Stimulated activated CD8-positive, alpha-beta memory T cell treated with anti-CD3 and anti-CD28 coated beads, Interleukin-12 subunit alpha, Interleukin-12 subunit beta, amount 100 ng/mL, for 1 hour (primary cell): ENCODE measurements at places on chromosomes 7 and 10.

DNA sequence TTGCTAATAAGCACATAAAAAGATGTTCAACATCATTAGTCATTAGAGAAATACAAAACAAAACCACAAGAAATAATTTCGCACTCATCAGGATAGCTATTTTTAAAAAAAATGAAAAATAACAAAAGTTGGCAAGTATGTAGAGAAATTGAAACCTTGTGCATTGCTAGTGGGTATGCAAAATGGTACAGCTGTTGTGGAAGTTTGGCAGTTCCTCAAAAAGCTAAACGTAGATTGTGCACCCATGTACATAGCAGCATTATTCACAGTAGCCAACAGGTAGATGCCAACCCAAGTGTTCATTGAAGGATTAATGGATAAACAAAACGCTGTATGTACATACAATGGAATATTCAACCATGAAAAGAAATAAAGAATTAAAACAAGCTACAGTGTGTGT, 35.3 kb upstream of the STARD3NL start:
- no peak for DNase-seq

DNA sequence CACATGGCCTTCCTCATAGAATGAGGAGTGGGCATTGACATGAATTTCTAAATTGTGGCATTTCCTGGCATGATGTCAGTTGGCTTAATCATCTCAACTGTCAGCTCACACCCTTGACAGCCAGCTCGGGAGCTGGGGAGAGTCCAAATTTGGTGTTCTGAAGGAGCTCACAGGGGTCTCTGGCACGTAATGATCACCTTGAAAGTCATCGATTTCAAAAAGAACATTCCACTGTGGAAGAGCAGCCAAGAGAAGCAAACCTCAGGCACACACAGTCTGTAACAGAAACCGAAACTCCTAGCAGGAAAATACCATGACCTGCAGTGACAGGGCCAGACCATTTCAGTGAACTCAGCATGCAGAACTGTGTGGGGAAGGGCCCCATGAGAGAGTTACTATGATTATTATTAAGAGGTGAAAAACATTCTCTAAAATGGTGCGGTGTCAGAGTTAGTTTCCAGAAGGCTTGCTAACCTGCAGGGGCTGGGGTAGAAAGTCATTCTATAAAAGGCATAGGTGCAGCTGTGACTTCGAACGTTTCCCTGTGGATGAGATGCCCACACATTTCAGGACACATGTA, 26.4 kb upstream of the KLF6 start:
- no peak for DNase-seq

DNA sequence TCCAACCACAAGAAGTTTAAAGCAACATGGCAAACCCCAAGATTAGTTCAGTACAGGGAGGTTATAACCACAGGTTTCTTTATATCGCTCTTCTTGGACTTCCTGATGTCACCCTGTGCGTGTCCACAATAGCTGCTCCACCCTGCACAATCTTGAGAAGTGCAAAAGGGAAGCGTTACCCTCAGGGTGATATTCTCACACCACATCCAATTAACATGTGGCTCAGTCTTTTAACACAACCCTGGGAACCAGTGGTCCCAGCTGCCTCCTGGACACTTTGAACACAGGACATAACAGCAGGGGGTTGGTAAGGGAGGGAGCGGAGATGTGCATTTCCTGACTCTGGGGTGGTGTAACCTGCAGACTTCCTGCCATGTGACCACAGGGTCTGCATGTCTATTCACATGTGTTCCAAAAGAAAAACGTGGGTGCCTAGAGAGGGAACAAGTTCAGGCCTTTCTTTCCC, 64.6 kb downstream of the GSAP start:
- peak; percentile 39 for DNase-seq

GRCh38 chr10:96665306-96665705, 55.0 kb downstream of the PIK3AP1 start:
- DNase-seq, result no peak

DNA sequence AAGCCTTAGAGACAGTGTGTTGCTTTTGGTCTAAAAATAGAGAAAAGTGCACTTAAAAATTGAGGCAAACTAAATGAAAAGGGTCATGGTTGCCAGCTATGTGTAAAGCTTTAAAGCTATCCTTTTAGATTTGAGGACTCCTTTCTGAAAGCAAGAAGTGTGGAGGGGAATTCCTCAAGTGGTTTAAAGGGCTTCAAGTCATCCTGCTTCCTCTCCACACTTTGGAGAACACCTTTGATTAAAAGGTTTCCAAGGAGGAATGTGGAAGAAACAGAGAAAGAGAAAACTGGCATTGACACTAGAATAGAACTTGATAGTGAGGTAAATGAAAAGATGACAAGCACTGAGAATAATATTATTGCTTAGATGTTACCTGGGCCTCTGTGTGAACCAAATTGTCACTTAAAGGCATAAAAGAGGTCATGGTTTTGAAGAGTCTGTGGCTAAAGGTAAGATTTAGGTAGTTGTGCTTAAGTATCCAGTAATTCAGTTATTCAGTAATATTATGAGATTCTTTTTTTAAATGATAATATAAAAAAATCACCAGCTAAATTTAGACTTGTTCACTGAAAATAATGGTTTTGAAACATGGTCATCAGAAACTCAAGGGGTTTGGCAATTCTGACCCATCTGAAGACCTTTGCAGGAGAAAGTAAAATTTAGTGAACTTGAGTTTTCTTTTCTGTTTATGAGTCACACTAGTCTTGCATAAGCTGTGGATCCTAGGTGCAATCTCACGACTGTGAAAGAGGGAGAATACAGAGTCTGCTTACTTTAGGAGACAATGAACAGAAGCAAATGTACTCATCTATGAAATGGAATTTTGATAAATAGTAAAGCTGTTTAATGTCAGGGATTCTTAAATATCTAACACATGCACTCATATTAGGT, 466.0 kb downstream of the KIF20B start:
- no peak for DNase-seq

DNA sequence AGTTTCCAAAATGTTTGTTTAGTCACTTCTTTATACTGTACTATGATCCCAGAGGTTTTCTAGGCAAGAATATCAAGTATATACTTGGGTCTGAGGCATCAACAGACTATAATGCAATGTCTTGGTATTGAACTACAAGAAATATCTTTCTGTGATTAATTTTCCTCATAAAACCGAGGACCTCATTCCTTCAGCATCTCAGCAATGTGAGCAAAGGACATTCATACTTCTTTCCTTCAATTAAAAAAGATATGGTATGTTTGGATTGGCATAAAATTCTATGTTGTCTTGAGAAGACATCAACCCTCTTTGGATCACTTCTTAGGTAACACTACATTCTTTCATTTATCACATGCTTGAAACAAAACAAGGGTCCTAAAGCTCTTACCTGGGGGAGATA, 524.5 kb downstream of the PHTF2 start:
- no peak for DNase-seq

DNA sequence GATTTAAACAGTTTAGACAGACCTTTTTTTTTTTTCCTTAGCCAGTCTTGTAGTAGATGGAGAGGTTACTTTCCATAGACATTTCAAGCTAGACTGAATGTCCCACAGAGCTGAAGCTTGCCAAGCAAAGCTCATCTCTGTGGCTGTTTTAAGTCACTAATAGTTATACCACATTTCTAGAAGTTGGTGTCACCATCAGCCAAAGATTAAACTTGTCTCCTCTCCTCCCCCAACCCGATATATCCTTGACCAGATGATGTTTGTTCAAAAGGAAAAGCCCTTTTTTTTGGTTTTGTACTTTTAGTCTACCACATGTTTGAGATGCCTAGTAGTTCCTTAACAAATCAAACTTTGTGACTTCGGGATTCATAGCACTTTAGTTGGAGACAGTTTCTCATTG, 66.1 kb downstream of the ADD3 start:
- no peak for DNase-seq

DNA sequence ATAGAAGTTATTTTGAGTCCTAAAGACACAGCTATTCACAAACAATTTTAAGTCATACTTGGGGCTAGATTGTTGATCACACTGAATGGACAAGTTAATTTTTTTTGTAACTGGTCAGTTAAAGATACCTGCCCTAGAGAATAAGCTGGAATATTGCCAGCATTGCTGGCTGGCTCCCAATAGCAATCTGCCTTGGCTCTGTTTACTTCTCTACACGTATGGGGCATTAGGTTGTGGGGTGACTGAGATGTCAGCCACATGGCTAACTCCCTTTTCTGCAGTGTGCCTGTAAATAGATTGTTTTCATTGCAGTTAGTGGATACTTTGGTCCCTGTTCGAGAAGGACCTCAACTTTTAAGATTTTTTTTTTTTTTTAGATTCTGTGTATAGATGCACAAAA, 128.2 kb downstream of the SEMA3E start:
- DNase-seq, result no peak

DNA sequence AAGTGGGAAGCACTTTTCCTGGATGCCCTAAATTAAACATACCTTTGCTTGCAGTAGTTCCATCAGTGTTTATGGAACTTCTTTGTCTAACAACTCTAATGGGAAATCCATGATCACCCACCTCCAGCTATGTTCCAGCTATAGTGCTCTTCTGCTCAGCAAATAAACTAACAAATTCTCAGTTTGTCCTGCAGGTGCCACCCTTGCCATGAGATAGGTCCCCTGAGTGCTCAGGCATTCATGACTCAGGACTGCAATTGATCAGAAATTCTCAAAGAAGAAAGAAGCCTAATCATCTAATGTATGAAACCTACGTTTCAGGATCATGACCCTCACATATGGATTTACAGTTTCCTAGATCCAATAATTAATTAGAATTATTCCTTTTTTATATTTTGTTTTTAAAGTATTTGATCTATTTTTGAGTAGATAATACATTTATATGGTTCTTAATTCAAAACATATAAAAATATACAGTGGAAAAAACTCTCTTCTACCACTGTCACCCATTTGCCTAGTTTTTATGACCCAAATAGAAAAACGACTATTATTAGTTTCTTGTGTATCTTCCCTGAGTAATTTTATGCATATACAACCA, 48.7 kb upstream of the DYNC1I1 start:
- DNase-seq, result no peak

DNA sequence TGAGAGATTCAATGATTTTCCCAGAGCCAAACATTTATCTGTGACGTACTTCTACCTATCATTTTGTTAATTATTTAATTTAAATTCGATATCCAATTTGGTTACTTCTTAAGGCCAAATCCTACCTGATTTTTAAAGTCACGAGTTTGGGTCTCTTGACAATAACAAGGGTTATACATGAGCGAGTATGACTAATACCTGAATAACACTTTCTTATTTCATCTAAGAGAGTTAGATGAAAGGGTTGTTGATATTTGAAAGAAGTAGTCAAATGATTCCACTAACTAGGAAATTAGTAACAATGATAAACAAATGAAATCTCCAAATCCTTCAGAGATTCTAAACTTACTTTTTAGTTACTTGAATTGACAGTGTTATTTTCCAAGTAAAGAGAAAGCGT, 1086.9 kb downstream of the XPNPEP1 start:
- no peak for DNase-seq

GRCh38 chr7:5557920-5558401, 134.3 kb upstream of the TNRC18 start:
- no peak for DNase-seq

- no peak for DNase-seq
Measured at GRCh38 chr7:32494946-32495297, 367 bp upstream of the AVL9 start.

- no peak for DNase-seq
Measured at GRCh38 chr7:461117-461452, 58.6 kb downstream of the PDGFA start.

GRCh38 chr7:131511774-131512535, 44.5 kb downstream of the PODXL start:
- DNase-seq, result no peak

GRCh38 chr10:35335133-35336083, 901 bp upstream of the CCNY start:
- no peak for DNase-seq

GRCh38 chr10:73932620-73933112, 21.7 kb downstream of the PLAU start:
- DNase-seq, result no peak

- DNase-seq, result no peak
Measured at GRCh38 chr10:130464426-130464825, 328.2 kb downstream of the GLRX3 start.
